Immature natural killer cell (primary cell): ENCODE measurements at places on chromosomes 6 and 20. TPM values are rescaled to one million over a fixed set of nuclear protein-coding genes. Genes with fewer than 3 reads are reported as not detected.

The PLAGL2 gene
- 1.6 TPM for polyA plus RNA-seq

GRCh38 chr20:54456961-54457360, 18.4 kb upstream of the DOK5 start:
- no peak for DNase-seq

GRCh38 chr6:100440935-100441334, 23.8 kb downstream of the SIM1 start:
- DNase-seq = no peak

- DNase-seq = no peak
Measured at GRCh38 chr6:31007694-31008093, 2.6 kb upstream of the MUC22 start.

The CTAGE9 gene
- not detected for polyA plus RNA-seq

The NRSN1 gene
- polyA plus RNA-seq = not detected

GRCh38 chr20:25088267-25088666, 6.3 kb upstream of the VSX1 start:
- DNase-seq = no peak
